Right lung (tissue), 10 donors: ENCODE measurements at places on chromosomes 2 and 18. TPM values are rescaled to one million over a fixed set of nuclear protein-coding genes. Genes with fewer than 3 reads are reported as not detected.

DNA sequence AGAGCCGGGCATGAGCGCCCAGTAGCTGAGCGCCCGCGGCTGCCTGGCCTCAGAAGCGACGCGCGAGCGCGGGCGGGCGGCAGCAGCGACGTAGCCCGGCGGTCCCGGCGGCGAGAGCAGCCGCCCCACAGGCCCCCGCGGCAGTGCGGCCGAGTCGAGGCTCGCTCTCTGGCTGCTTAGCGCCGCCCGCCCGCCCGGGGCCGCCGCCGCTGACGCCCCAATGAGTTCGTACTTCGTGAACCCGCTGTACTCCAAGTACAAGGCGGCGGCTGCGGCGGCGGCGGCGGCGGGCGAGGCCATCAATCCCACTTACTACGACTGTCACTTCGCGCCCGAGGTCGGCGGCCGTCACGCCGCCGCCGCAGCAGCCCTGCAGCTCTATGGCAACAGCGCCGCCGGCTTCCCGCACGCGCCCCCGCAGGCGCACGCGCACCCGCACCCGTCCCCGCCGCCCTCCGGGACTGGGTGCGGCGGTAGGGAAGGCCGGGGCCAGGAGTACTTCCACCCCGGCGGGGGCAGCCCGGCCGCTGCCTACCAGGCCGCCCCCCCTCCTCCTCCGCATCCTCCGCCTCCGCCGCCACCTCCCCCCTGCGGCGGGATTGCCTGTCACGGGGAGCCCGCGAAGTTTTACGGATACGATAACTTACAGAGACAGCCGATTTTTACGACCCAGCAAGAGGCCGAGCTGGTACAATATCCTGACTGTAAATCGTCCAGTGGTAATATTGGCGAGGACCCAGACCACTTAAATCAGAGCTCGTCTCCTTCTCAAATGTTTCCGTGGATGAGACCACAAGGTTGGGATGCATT lies 847 bp downstream of the HOXD8 start:
- DNase-seq, result no peak

DNA sequence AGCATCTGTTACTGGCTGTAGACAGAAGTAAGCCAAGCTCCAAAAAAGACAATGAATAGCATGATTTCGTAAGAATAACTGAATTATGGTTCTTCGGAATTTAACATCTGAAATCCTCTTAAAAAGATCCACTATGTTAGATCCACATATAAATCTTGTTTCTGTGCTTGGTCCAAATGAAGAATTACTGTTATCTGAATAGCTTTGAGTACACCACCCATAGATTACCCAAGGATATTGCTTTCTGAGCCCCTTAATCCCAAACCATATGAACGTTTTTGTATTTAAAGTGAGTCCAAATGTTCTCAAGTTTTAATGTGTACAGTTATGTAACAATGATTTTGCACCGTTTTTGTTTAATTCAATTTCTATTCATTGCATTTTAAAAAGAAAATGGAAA lies 124.9 kb downstream of the DSC3 start:
- DNase-seq, result no peak

GRCh38 chr2:145807968-145808367 lies 1288.0 kb upstream of the ZEB2 start:
- no peak for DNase-seq

GRCh38 chr2:207480521-207481040 lies 49.2 kb upstream of the CREB1 start:
- no peak for DNase-seq

GRCh38 chr2:7205151-7205830 lies 288.1 kb downstream of the RNF144A start:
- DNase-seq, result no peak

- DNase-seq, result no peak
Observed at GRCh38 chr2:88690591-88691338, 708 bp upstream of the RPIA start.

DNA sequence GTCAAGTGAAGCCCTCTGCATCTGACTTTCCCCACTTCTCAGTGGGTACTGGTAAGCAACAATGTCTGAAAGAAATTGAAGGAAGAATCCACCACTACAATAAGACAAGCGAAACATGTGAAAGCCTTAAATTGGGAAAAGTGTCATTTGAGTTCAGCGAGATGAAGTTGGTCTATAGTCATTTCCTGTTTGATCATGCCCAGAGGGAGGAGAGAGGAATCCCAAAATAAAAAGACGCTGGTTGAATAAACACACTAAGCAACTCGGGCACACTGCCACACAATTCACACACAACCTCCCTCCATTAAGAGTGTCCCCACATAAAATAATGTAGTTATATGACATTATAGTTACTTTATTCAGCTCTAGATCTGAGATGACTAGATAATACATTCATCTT lies 166.1 kb downstream of the CBLN2 start:
- no peak for DNase-seq

DNA sequence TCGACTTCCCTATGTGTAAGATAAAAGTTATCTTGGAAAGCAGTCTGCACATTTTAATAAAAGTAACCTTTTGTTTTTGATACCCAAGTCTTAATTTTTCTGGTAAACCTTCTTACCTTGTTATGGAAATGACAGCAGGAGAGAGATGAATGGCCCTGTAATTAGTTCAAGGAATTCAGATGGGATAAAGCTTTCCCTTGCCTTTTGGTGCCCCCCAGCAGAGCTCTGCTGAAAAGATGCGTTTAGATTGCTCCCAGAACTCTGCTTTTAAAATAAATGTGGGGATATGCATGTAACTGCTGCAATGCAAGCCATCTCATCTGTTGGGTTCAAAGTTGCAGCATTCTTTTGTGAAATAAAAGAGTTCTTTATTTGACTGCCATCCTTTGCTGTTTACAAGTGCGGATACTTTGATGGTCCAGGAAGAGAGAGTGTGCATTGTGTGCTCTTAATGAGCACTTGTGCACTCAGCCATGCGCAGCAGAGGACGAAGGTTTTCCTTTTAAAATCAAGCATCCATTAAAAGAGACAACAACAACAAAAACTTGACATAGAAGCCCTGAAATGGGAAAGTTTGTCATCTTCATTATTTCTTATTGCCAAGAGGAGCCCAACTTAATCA lies 176.7 kb upstream of the ST6GAL2 start:
- DNase-seq, result no peak

DNA sequence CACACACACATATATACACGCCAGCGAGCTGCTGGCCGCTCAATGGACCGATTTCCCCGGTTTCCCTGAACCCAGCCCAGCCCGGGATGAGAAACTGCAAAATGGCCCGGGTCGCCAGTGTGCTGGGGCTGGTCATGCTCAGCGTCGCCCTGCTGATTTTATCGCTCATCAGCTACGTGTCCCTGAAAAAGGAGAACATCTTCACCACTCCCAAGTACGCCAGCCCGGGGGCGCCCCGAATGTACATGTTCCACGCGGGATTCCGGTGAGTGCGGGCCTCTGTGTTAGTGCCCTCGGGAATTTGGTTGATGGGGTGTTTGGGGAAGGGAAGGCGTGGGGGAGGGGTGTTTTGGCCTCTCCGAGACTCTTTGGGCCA lies 392 bp downstream of the ST8SIA3 start:
- DNase-seq, result no peak

GRCh38 chr2:179571721-179572120 lies 289.7 kb downstream of the ZNF385B start:
- no peak for DNase-seq

GRCh38 chr18:32332708-32333107 lies 138.0 kb downstream of the GAREM1 start:
- no peak for DNase-seq

GRCh38 chr18:45282101-45282812 lies 333.0 kb upstream of the SLC14A2 start:
- no peak for DNase-seq

DNA sequence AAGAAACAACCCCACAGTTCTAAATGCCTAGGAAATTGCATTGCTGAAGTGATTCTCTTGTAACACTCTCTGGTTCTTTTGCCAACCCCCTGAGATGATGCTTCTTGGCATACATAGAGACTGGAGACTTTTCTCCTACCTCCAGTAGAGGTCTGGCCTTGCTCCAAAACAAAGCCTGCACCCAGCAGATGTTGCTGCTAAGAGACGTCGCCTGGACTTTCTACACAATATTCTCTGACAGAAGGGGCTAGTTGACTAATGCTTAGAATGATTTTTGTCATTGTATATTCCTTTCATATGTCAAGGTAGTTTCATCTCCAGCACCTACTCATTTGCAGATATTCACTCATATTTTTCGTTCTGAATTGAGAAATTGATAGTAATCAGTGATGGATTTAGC lies 24.6 kb downstream of the SOWAHC start:
- no peak for DNase-seq

GRCh38 chr2:118689456-118689855 lies 158.0 kb downstream of the EN1 start:
- no peak for DNase-seq

GRCh38 chr2:238912916-238913875 lies 65.3 kb downstream of the TWIST2 start:
- no peak for DNase-seq

- DNase-seq, result no peak
Observed at GRCh38 chr2:169839954-169840746, 12.9 kb downstream of the UBR3 start.

DNA sequence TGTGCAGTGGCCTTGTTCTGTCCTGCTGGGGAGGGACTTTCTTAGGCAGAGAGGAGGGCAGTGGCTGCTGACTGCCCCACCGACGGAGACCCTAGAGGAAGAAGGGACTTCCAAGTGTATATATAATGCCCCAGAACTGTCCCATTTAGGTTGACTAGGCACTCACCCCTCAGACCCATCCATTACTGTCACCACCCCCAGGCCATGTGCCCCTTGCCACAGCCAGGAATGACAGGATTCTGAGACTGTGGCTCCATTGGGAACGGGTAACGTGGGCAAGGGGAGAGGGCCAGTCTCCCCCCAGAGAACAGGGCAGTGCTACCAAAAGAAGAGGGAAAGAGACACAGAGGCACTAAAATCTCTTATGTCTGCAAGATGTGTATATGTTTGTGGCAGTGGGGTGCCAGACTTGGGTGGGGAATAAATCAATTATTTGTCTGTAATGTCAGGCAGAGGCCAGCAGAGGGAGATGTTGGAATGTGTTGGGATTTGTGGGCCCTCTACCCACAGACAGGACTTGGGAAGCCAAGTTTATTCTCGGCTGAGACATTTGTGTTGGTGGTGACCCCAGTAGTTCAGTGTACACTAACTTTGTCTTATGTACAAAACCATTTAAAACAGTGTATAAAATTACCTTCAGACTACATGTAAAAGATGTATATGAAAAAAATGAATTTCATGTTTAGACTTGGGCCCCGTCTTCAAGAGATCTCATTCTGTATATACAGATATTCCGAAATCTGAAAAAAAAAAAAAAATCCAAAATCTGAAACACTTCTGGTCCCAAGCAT lies 24.0 kb upstream of the TMEM37 start:
- DNase-seq, result no peak

DNA sequence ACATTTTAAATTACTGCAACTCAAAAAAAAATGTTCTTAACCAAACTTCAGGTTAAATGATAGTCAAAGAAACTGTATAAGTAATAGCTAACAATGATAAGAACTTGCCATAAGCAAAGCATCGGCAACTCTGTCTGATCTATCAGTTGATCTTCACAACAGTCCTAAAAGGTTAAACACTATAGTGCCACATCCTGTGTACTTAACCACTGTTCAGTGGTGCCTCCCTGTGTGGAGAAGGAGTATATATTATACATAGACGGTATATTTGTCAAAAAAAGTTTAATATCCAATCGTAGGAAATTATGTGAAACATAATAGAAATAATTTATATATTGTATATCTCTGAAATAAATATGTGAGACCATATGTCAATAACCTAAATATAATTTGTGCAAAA lies 13.0 kb downstream of the DTNA start:
- no peak for DNase-seq

GRCh38 chr2:236665101-236665500 lies 95.5 kb downstream of the ACKR3 start:
- DNase-seq, result no peak

- no peak for DNase-seq
Observed at GRCh38 chr2:16400127-16400623, 265.5 kb downstream of the CYRIA start.

- no peak for DNase-seq
Observed at GRCh38 chr2:192069417-192069816, 125.3 kb downstream of the TMEFF2 start.

GRCh38 chr2:153373510-153374279 lies 104.9 kb downstream of the RPRM start:
- no peak for DNase-seq

GRCh38 chr18:37483221-37483971 lies 82.2 kb downstream of the CELF4 start:
- DNase-seq, result no peak

DNA sequence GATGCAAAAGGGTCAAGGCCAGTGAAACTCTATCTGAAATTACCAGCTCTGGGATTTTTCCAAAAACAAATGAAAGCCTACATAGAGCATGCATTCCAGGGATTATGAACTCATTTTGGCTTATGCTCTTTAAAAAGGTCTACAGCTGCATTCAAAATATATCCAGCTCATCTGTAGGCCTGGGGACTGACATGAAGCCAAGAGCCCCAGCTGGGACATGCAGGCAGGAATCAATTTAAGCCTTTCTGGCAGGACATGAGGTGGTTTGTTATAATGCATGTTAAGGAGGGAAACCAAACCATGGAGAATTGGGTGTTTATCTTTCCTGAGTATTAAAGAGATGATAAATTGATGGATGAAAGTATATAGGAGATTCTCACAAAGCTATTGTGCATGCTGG lies 164.5 kb downstream of the RBM43 start:
- DNase-seq, result peak; percentile 81

Gene IL36G
- 0.45 TPM for polyA plus RNA-seq

Gene POTEE
- polyA plus RNA-seq, result 0.04 TPM

Gene ASB18
- polyA plus RNA-seq, result 0.18 TPM

Gene FHOD3
- 1.6 TPM for polyA plus RNA-seq

Gene REG3G
- not detected for polyA plus RNA-seq

Gene HMSD
- 1.1 TPM for polyA plus RNA-seq

Gene ABCB11
- polyA plus RNA-seq, result 0.03 TPM

Gene CFAP221
- 17.1 TPM for polyA plus RNA-seq

Gene NCKAP1
- 126 TPM for polyA plus RNA-seq

Gene CIB4
- polyA plus RNA-seq, result 0.83 TPM

Gene DUSP2
- polyA plus RNA-seq, result 1.2 TPM

Gene ZNF385B
- polyA plus RNA-seq, result 6.1 TPM

Gene CD302
- polyA plus RNA-seq, result 42.4 TPM

Gene NTSR2
- not detected for polyA plus RNA-seq

Gene ALPG
- polyA plus RNA-seq, result 0.05 TPM
